ENCODE measurements at places on chromosomes 3 and 15.

GRCh38 chr3:167078070-167078622 is 302.0 kb downstream of the ZBBX start:
- DNase-seq: no peak

- DNase-seq: no peak
Observed at GRCh38 chr3:186109897-186110803, 1.3 kb upstream of the ETV5 start.

DNA sequence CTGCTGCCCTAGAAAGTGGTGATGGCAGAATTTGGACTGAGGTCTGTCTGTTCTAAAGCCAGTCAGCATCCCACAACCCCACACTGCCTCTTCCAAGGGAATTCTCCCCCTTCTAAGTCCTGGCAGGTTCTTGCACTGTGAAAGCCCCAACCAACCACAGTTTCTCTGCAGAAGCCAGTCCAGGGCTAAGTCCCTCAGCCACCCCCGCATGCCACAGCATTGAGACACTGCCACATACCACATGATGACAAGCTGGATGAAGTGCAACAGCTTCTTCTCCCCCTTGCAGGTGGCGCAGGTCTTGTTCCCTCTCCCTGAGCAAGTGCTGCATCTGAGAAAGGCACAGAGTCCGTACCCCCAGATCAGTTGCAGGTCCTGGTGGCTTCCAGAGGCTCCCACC is 18.6 kb downstream of the SSUH2 start:
- no peak for DNase-seq

DNA sequence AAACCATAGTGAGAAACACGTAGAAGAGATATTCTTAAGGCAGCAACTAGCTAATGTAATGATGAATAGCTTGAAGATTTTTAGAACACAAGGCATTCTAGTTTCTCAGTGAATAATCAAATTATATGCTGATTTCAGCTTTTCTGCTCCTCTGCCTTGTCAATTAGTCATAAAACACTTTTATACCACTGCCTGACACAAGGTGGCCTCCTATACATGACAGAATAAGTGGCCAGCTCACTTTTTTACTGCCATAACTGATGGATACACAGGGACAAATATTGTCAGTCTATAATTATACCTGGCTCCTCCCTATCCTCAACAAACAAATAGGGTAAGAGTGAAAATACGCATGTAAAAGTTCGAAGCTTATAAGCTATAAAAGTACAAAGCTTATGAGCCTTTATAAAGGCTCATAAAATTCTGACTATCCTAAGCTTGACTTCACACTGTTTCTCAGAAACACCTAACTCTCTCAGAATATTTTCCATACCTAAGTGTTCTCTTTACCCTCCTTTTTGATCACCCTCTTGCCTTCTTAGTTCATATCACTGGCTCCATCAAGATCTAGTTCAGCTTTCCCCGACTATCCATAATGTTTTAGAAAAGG is 81.6 kb downstream of the HERC1 start:
- DNase-seq: no peak

GRCh38 chr3:50316657-50317242 is 5.8 kb downstream of the HYAL2 start:
- no peak for DNase-seq

- DNase-seq: no peak
Observed at GRCh38 chr3:154139996-154140436, 18.8 kb downstream of the ARHGEF26 start.

DNA sequence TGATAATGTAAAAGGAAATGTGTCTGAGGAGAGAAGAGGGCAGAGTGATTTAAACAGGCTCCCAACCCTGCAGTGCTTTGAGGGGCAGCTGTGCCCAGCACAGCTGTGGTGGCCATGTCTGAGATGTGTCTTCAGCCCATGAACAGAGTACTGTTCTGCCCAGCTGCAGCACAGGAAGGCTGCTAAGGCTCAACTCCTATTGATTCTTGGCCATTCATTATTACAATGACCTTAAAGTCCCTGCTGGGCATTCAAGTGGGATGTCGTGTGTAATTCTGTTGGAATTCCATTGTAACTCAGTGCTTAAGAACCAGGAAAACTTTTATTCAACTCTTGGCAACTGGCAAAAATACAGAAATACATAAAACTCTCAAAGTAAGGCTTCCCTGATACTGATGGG is 229.3 kb downstream of the MCTP2 start:
- DNase-seq: no peak

DNA sequence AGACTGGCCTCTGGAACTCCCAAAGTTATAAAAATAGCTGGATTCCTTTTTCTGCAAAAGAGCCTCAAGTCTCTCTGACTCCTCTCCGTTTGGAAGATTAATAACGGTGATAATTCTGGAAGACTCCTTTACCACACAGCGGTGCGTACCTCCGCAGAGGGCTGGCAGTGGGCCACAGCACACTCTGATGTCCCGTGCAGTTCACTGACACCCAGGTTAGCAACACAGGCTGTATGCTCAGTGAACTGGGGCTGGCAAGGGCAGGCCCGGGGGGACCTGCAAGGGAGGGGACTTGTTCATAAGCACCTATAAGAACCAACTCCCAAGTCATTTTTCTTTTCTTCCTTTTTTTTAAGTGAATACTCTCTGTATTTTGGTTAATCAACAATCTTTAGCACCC is 120.3 kb upstream of the TJP1 start:
- no peak for DNase-seq

DNA sequence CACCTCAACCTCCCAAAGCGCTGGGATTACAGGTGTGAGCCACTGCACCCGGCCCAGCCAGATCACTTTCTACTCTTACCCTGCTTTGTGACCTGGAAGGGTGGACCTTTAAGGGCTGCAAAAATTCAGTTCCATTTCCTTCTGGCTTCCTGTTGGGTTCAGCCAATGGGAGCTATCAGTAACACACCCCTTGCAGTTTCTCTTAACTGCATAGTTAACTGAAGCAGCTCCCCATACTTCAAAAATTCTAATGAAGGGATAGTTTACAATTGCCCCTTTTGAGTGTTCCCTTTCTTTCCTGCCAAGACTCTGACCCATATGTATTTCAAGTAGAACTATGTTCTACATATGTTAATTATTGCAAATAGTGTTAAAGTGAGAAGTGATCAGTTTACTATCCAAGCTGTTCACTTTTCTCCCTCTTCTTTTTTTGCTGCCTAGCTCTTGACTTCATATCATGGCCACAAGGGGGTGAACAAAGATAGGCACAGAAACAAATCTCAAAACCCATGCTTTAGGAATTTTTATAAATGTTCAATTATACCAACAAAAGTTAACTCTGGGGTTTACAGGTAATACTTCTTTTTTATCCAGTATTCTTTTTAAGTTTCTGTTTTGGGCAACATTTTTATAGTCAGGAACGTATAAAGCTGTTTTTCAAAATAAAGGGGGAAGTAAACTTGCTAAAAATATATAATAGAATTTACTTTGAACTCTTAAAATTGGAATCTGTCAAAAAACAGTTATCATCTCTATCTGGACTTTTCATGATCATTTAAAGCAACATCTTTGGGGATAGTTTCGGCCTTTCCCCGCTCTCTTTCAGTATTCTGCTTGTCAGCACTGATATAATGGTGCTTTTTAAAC is 8.1 kb downstream of the PGBD4 start:
- no peak for DNase-seq

- no peak for DNase-seq
Observed at GRCh38 chr3:197428117-197428801, 127.5 kb downstream of the BDH1 start.

- no peak for DNase-seq
Observed at GRCh38 chr15:90049666-90050604, 48.8 kb downstream of the ZNF710 start.

DNA sequence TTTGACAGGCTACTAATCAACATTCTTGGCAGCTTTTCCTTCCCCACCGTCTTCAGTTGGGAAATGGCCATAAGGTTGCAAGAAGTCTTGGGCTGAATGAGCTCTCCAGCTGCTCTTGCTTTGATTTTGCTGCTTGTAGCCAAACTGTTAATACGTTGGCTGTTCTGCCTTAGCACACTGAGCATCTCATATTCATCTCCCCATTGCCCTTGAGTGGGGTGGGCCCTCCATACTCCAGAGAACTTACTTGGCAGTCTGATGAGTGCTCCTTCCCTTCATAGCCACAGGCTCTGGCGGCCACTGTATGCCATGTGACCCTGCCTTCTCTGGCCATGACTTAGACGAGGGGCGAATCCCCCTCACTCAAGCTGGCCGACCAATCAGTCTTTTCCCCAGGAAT is 25.8 kb upstream of the PAQR5 start:
- no peak for DNase-seq

DNA sequence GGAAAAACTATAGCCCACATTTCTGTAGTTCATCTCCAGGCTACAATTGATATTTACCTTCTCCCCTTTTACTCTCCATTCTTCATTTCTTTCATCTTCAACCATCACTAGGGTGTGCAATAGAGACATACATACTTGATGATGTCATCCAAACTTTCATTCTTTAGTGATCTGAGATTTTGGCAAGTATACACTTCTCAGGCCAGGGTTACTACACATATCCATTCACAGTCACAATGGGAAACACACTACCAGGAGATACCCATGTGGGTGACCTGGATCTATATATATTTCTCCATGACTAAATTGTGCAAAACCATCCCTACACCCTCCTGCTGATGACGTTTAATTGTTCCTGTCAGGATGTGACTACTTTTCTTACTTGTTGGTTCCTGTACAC is 769.5 kb upstream of the DPPA4 start:
- no peak for DNase-seq

GRCh38 chr3:144762091-144762490 is 790.5 kb downstream of the DIPK2A start:
- DNase-seq: no peak

DNA sequence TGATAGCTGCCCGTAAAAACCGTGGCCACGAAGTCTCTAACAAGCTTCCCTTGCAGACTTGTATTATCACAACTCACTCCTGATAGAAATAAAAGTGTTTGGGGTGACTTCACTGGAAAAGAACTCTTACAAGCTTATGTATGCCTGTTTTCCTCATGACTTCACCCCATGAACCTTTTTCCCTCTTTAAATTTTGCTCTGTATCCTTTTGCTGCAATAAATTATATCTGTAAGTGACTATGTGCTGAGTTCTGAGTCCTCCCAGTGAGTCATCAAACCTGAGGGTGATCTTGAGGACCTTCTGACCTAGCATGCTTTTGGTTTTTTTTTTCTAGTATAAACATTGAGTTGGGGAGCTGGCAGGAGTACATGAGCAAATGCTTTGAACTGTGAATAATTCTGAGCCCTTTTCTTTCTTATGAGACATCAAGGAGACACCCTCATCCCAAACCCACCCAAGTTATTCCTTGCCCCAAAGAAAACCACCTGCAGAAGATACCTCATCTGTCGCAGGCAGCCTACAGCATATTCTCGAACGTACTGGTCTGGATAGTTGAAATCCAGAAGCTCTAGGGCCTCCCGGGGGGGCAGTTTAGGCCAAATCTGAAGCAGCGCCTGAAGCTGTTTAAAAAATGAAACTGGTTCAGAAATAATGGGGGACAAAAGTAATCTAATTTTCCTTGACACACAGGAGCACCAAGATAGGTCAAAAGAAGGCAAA is 85.9 kb downstream of the FAIM start:
- no peak for DNase-seq

DNA sequence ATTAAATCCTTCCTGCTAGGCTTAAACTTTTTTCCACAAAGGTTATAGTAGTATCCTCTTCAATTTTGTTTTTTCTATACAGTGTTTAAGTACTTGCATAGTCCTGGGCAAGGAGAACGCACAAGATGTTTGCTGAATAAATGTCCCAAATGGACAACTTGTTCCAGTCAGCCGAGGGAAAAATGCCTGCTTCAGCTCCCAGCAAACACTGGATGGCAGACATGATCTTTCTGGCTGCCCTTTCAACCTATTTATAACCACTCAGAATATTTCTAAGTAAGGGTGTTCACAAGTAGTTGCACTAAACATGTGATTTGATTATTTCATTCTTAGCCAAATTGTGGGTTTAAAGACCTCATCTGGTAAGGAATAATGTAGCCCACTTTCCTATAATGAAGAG is 29.8 kb downstream of the GNB4 start:
- DNase-seq: no peak

DNA sequence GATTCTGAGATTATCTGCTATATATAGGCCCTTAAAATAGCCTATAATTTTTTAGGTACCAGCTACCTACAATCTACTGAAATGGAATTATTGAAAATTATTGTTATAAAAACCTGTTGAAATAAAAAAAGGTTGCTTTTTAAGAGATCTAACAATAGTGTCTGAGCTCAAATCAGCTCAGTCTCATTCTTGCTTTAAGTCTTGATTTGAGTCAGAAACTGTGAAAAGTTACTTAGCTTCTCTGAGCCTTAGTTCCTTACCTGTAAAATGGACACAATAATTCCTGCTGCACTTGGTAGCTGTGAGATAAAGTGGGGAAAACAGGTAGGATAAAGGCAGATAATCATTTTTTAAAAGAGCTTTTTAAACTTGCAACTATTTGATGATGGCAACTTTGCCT is 118.8 kb upstream of the UBE2E2 start:
- DNase-seq: no peak

DNA sequence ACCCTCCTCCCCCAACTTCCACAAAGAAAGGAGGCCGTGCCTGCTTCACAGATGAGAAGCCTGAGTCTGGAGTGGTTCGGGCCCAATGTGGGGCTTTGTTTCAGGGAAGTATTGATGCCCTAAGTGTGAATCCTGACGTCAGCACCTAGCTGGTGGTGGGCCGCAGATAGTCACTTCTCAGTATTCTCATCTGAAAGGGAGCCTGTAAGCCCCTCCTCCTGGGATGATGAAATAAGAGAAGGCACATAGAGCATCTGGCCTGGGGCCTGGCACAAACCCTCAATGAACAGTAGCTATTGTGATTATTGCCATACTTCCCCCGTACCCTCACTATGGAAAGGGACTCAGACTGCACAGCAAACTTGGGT is 24.8 kb downstream of the LINGO1 start:
- DNase-seq: no peak

- DNase-seq: no peak
Observed at GRCh38 chr3:187051066-187051465, 88.2 kb downstream of the RPL39L start.

DNA sequence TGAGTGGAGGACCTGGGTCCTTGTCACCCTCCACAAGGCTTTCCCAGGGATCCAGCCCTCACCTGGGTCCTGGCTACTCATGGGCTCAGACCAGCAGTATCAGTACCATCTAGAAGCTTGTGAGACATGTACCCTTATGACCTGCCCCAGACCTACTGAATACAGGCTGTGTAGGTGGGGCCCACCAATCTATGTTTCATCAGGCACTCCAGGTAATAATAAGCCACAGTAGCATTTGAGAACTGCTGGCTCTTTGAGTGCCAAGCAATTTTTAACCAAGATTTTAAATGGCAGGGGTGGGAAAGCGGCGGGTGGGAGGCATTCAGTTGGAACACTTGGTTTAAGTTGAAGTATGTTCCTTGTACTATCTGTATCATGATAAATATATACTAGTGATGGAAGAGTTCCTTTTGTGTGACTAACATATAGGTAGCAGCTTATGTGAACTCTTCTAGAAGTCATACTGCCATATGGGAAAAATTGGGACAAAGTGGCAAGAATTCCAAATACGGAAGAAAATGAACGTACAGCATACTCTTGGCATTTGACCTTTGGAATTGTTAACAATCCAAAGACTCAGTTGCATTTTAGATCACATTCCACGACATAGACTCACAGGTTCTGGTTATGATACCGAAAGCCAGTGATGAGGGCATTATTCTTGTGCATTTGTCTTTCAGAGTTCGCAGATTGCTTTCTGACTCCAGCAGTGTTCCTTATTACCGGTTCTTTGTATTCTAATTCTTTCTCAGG is 190.4 kb downstream of the GHSR start:
- DNase-seq: no peak

GRCh38 chr3:168847291-168847883 is 751.7 kb upstream of the GOLIM4 start:
- no peak for DNase-seq

All from activated naive CD4-positive, alpha-beta T cell (primary cell).